ENCODE measurements at places on chromosomes 16 and 17. TPM values are rescaled to one million over a fixed set of nuclear protein-coding genes. Genes with fewer than 3 reads are reported as not detected.

TRPV3 gene
- total RNA-seq: 2.3 TPM

RCVRN gene
- total RNA-seq: not detected

METTL2A gene
- 16.4 TPM for total RNA-seq

DUXB gene
- not detected for total RNA-seq

WNT9B gene
- total RNA-seq: not detected

CD300A gene
- not detected for total RNA-seq
